ENCODE measurements at places on chromosomes 13 and 19.

DNA sequence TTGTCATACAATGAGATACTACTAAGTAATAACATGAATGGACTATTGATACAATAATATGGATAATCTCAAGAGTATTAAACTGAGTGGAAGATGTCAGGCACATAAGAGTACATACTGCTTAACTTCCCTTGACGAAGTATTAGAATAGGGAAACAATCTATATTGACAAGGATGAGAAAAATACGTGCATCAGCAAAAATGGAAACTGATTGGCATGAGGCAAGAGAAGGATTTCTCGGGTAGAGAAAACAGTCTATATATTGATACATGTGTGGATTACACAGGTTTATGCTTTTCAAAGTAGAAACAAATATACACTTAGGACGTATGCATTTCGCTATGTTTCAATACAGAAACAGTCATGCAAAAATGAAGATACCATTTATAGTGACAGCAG lies 57.4 kb downstream of the PRR20E start:
- no peak for DNase-seq

GRCh38 chr13:75153386-75153785 lies 328.6 kb downstream of the TBC1D4 start:
- no peak for DNase-seq

DNA sequence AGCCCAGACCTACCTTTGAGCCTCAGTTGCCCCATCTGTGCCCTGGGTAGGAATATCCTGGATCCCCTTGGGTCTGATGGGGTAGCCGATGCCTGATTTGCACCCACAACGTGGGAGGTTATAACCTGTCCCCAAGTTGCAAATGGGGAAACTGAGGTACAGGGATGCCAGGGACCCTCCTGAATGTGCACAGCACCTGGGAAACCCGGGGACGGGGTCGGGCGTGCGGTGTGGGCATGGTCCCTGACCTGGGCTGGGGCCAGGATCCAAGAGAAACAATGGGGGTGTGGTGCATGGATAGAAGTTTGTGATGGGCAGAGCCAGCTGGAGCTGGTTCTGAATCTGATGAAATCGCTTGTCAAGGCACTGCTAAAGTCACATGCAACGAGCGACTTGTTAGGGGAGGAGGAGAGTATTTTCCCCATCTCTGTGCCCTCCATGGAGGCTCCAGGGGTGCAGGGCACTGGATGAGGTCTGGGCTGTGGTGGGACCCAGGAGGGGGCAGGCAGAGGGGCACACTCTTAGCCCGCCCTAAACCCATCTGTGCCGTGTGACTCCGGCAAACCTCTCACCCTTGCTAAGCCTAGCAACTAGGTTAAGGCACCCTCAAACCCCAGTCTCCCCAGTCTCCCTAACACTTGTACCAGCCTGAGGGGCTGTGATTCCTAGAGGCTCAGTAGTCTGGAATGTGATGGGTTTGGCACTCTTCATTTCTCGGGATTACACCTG lies 749 bp downstream of the GDF15 start:
- DNase-seq: no peak

- no peak for DNase-seq
Observed at GRCh38 chr13:90105849-90106496, 1241.5 kb upstream of the MIR17HG start.

GRCh38 chr13:27679396-27679795 lies 57.7 kb downstream of the POLR1D start:
- DNase-seq: no peak

DNA sequence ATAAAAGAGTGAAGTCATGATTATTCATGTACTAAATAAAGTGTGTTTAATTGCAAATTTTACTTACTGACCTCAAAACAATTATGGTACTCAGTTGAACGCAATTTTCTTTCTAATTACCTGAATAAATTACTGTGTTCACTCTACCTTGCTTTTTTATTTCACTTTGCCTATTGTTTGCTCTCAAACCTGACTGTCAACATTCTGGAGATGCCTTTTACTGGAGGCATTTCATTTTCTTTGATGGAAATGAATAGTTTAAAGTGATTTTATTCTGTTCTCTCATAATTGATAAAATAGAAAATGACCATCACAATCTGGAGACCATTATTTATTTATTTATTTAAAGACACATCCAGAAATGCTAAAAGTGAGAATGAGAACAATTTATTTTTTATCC lies 811.5 kb upstream of the ATXN8OS start:
- DNase-seq: no peak

DNA sequence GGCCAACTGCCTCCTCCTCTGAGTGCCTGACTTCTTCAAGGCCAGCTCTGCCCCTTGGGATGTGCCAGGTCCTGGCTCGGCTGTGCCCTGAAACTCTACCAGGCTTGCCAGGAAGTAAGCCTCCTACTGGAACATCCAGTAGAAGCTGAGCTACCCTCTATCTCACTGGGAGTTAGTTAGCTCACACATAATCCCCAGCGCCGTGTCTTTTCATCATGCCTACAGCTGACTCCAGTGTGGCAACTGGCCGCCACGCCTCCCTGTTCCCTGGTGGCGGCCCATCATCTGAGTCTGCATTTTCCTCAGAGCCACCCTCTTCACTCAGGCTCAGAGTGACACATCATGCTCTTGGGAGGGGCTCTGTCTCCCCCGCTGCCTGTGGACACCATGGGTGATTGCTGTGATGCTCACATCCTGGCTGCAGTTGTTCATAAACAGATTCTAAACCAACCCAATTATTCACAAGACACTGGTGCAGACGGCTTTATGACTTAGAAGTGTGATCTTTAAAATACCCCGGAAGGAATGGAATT lies 131.9 kb upstream of the IRS2 start:
- no peak for DNase-seq

GRCh38 chr13:113903912-113904311 lies 40.0 kb upstream of the GAS6 start:
- no peak for DNase-seq

DNA sequence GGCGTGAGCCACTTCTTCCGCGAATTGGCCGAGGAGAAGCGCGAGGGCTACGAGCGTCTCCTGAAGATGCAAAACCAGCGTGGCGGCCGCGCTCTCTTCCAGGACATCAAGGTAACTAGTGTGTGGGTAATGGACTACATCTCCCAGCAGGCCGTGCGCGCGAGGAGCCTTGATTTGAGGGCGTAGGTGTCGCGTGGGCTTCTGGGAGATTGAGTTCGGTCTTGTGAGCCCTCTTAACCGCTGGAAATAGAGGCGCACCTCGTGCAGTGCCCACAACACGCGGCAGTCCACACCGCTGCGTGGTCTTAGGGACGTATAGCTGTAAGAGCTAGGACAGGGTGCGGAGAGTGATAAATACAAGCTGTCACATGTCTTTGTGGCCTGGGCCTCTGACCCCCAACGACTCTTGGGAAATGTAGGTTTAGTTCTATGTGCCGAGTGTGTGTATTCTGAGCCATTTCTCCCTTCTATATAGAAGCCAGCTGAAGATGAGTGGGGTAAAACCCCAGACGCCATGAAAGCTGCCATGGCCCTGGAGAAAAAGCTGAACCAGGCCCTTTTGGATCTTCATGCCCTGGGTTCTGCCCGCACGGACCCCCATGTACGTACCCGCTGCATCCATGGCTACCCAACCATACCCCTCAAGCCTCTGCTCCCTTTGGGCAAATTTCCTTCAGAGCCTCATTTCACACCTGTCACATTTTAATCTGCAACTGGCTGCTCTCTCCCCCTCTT lies 864 bp downstream of the FTL start:
- DNase-seq: peak; percentile 89

DNA sequence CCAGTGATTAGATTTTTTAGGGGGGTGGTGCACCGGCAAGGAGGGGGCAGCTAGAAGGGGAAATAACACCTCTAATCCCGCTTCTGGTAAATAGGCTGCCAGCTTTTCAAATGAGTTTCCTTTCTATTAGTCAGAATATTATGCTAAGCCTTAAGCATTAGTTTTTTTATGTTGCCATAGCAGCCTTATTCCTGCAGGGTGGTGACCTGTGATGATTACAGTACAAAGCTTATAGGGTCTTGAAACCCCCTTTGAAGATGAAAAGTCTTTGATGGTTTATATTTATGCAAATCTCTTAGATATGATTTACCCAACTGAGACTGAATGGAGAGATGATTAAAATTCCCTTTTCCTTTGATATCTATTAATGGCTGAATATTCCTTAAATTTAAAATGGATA lies 109.8 kb downstream of the ZIC5 start:
- DNase-seq: no peak

GRCh38 chr19:40578442-40578908 lies 1.8 kb downstream of the SHKBP1 start:
- DNase-seq: no peak

GRCh38 chr19:13447978-13448377 lies 58.3 kb downstream of the CACNA1A start:
- DNase-seq: no peak

DNA sequence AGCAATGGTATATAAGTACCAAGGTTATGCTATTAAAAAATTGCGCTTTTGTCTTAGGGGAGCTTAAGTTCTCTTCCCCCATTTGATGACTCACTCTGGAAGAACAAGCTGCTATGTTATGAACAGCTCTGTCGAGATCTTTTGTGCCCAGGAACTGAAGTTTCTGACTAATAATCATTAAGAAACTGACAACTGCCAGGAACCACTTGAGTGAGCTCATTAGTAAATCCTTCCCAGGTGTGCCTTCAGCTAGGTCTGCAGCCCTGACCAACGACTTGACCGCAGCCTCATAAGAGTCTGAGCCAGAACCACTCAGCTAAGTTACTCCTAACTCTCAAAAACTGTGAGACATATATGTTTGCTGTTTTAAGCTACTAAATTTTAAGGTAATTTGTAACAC lies 147.8 kb downstream of the SLITRK6 start:
- no peak for DNase-seq

DNA sequence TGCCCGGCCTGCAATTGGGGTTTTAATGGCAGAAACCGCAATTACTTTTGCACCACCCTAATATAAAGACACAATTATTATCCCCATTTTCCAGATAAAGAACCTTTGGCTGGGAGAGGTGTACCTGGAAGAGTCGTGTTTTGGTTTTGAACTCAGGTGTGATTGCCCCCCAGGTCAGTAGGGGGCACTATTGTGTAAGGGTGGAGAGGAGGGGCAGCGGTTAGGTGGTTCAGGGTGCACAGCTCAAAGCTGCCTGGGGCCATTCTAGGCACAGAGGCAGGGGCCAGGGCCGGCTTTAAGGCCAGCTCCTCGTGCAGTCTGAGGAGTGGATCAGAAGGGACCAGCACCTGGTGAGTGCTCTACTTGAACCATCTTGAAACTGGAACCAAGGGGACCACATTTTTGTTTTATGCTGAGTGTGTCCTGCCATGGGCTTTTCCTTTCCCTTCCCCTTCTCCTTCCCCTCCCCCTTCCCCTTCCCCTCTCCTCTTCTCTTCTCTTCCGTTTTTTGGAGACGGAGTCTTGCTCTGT lies 5.8 kb upstream of the FCGRT start:
- peak; percentile 87 for DNase-seq

- DNase-seq: no peak
Observed at GRCh38 chr19:32017176-32017953, 328.0 kb upstream of the ZNF507 start.

DNA sequence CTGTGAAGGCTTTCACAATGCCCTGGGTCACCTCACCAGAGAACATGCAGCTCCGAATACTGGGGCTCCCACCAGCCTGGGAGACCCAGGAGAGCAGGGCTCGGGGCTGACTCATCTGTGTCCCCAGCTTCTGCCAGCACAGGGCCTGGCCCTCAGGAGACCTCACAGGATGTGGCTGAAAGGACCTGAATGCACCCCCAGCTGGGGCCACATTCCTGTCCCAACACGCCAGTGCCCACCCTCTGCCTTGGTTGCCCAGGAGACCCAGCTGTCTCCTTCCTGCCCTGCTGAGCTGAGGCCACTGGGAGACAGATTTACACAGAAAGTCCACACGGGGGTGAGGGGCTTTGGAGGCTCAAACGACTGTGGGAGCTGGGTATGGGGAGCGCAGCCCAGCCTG lies 11.9 kb downstream of the BCAT2 start:
- no peak for DNase-seq

DNA sequence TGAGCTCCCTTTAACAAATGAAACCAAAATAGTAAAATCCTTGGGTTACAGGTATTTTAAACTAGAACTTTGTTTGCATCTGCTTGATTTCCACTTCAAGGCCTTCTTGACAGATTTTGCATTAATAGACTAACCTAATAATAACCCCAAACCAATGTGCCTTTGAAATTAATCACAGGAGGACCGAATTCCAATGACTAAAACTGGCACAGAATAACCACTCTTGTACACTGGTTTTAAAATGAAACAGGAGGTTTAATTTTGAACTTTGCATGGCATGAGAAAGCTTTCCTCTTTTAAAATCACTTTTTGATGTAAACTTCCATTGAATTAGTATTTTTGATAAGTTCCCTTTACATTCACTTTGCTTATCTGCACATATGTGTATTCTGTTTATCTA lies 269.6 kb downstream of the SLITRK5 start:
- no peak for DNase-seq

GRCh38 chr19:6564393-6564792 lies 26.6 kb downstream of the CD70 start:
- no peak for DNase-seq

DNA sequence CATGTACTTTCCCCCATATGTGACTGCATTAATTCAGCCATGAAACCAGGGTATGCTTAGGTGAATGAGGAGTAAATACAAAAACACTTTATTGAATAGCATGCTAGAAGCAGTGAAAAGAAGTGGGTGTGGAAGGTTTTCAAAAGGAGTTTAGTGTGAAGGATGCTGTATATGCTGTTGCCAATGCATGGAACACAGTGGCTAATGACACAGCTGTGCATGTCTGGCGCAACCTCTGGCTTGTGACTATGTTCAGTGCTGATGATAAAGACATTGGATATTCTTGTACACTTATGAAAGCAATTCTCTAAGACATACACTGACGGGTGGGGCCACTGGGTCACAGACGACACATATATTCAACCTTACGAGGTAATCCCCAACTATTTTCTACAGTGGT lies 55.2 kb downstream of the SOX21 start:
- DNase-seq: no peak

DNA sequence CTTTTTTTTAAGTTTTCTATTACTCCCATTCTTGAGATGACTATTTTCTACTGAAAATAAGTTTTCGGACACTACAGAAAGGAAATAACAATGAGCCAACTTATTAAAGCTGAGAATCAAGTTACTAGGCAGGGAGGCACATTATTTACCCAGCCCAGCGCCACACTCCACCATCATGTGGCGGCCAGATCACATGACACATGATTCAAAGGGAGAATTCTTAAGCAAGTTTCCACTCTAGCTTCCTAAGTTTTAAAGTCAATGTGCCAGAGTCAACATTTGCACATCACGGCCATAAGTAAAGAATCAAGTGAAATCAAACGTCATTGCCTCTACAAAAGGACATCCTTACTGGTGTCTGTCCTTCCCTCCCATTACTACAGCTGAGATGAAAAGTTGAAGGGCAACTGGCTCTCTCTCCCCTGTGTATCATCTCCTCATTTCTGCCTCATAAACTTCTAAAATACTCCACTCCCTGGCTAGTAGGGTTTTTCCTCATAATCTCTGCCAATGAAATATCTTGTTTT lies 81.7 kb downstream of the KLF12 start:
- DNase-seq: no peak

DNA sequence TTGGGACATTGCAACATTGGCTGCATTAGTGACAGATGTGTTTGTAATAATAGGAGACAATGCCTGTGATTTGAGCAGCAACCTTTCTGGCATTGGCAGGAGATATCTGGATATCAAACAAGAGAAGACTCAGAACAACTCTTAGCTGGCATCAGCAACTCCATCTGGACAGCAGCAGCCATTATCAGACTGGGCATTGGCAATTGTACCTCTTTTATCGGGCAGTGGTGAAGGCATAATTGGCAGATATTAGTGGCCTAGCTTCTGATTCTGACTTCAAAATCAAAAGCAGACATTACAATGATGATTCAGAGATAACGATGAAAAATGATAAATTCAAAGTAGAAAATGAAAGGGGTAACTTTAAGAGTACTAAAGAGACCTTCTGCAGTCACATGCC lies 1193.7 kb downstream of the EFNB2 start:
- DNase-seq: no peak
